ENCODE measurements at places on chromosomes 6 and 20.

- no peak for DNase-seq
Observed at GRCh38 chr6:5771759-5772390, 234.8 kb downstream of the NRN1 start.

DNA sequence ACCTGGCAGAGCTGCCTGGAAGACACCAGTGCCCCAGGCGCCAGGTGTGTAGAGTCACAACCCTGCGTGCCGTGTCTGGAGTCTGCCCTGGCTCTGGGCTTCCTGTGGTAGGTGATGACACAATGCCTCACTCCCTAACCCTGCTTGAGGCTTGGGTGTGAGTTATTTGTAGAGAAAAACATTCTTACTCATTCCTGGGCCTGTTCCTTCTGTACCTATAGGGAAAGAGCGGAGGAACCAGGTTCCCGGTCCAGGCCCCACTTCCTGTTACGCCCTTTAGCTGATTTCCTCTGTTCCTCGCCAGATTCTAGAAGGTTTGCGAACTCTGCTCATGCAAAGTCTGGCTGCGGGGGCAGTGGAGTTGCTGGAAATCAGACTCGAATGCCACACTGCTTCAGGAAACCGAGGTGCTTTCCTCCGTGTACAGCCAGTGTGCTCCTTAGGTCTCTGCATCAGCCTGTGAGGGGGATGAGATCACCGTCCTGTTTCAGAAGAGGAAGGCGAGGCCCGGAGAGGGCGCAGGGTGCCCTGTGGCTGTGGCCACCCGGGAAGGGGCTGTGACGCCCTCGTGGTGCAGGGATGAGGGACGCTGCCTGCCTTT is 67.1 kb upstream of the DUSP22 start:
- peak; percentile 66 for DNase-seq

DNA sequence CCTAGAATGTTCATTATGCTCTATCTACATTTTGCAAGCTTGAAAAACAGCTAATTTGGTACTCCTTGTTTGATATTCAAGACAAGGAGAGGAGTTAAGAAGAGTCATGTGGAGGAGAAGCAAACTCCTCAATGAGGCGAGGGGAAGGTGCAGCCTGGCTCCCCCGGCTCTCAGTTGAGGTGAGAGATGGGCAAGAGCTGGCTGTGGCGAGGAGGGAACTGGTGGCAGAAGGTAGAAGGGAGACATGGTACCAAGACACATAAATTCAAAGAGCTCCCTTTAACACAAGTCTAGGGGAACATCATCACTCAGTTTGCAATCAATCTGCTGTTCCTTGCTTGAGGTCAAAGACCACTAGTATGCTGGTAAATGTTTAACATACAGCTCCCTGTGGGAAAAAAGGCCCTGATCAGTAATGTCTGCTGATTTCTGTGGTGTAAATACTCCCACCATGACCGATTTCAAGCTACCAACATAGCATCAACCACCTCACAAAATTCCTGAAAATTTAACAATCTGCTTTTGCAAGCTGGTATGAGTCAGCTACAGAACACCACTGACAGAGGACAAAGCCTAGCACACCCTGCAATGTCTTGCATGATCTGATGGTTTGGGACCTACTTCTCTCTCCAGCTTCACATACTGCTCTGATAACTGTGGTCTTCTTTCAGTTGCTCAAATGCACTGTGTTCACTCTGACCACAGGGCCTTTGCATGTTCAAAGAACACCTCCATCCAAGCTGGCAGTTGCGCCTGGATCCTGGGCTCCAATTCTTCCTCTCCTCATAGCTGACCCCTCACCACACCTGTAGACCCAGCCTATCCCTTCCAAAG is 516.3 kb upstream of the CHD6 start:
- no peak for DNase-seq

DNA sequence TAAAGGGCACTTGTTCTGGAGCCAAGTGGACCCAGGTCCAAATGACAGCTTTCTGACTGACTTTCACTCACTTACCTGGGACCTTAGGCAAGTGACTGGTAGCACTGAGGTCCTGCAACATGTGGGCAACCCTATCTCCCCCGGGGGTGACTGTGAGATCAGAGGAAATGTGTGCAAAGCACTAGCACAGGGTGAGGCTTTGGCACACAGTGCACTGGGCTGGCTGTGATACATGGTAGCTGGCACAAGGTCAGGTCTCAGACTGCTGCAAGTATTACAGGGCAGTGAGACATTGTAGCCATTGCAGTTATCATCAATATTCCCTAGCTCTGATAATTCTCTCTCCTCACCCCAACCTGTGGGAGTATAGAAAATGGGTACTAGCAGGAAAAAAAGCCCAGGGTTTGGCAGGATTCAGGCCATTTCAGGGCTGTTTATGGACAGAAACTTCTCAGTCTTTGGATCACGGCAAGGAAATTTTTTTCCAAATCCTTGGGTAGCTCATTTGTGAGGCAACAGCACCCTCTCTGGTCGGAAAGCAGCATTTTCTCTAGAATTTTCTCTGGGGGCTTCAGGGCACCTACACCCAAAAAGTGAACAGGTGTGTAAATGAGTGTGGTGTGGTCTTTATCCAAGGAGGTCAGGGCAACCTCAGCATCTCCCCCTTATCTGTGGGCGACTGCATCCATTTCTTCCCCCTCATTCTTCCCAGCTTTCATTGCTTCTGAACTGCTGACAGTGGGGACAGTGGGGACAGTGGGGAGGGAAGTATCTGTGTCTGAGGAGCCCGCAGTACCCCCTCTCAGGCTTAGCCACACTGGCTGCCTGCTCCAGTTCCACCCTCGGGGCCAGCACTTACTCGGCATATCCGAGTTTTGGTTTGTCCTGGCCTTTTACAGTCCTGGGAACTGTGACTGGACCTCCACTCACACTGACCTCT is 148.7 kb upstream of the PHACTR3 start:
- peak; percentile 7 for DNase-seq

- DNase-seq = no peak
Observed at GRCh38 chr20:4881006-4881730, 120.1 kb downstream of the SLC23A2 start.

- peak; percentile 7 for DNase-seq
Observed at GRCh38 chr20:21048841-21049273, 57.3 kb downstream of the LINC00237 start.

DNA sequence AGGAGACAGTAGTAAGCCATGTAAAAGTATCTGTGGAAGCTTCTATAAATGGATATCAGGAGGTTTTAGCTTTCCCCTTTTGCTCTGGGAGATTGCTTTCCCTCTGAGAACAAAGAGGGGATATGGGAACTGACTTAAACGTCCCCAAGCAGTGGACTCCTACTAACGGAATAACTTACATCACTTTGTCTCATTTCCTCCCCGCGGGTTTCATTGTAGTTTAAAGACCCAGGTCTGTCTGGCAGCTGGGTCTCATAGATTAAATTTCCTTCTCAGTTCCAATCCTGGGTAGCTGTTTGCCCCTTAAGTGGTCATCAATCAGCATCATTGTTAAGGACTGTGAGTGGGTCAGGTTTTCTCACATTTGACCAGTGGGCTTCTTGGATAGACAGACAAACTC is 68.7 kb downstream of the PLAGL1 start:
- no peak for DNase-seq
